ENCODE measurements at places on chromosomes 1 and 21. TPM values are rescaled to one million over a fixed set of nuclear protein-coding genes. Genes with fewer than 3 reads are reported as not detected.
A peak's percentile ranks its signal among the peaks of the same experiment; 100 is the strongest.

- peak; percentile 90 for DNase-seq
Measured at GRCh38 chr1:214574598-214575411, 23.4 kb upstream of the PTPN14 start.

DNA sequence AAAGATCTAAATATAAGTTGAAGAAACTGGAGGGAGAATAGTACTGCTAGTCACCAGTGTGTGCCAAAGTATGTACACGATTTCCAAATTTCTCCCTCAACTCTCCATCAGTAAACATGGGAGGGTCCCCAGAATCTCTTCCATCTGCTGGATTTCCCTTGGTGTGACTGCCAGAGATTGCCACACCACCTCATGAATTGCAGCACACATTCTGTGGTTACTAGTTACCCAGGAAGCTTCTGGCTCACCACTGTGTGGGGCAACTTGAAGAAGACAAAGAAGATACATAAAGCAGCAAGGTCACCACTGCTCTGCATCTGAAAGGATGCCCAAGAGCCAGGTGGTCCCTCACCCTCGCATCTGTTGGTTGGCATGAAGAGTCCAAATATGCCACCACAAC, 191.7 kb upstream of the ESRRG start:
- no peak for DNase-seq

- no peak for DNase-seq
Measured at GRCh38 chr1:160407839-160408801, 7.8 kb downstream of the VANGL2 start.

DNA sequence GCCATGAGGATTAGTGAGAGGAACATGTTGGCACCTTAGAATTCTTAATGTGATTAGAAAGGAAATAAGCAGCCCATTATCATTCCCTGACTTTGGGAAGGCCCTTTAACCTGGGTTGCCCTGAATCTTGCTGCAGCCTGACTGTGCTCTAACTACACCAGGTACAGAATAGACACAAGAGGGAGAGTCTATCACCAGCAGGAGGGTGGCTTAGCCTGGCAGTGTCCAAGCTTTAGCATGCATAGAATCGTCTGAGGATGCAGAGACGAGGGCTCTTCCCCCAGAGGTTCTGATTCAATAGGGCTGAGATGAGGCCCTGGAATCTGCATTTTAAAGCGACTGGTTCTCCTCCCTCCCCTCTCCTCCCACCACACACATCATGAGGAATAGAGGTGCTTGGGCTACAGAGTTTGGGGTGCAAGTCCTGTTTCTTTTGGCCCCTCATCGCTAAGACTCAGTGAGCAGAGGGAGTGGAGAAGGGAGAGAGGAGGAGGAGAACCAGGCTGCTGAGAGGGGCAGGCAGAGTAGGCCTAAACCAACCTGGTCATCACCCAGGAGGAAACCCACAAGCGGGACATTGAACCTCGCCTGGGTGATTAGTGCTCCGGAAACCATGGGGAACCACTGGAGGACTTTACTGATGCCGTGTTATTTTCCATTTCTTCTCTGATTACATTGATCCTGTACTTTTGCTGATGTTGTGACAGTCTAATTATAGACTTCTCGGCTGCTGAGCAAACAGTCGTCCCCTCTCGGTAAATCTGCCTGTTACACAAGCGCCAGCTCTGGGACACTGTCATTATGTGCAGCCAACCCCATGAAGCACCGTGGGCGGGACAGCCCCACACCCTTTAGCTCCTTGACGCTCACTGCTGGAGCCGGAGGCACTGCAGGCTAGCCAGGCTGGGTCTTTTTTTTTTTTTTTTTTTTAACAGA, 6.3 kb upstream of the TENT5C start:
- no peak for DNase-seq

Gene TMEM269
- total RNA-seq, result 1.0 TPM

Gene SH2D1B
- total RNA-seq, result not detected

Gene RCOR3
- total RNA-seq, result 48.7 TPM
